ENCODE measurements at places on chromosomes 16 and 17.

DNA sequence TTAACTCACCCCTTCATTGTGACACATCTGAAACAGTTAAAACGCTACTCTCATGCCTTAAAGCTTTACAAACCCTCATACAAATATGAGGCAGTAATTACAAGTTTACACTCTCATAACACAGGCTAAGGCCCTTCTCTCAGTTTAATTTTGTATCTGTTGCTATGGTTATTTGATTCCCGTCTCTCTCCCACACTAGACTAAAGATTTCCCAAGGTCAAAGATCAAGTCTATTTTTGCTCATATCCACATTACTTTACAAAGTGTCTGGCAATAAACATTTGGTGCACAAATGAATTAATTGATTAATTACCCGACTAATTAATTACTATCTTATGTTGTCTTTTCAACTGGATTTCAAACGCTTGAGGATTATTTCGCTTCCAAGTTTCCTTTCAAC is 86.4 kb upstream of the MYOCD start:
- no peak for DNase-seq

- DNase-seq: no peak
These were observed 11.2 kb downstream of the ANKS4B start for GRCh38 chr16:21244518-21245215.

- DNase-seq: no peak
These were observed 34.1 kb downstream of the VPS53 start for GRCh38 chr17:680529-680928.

GRCh38 chr17:49193513-49194296 is 16.7 kb downstream of the GNGT2 start:
- DNase-seq: no peak

DNA sequence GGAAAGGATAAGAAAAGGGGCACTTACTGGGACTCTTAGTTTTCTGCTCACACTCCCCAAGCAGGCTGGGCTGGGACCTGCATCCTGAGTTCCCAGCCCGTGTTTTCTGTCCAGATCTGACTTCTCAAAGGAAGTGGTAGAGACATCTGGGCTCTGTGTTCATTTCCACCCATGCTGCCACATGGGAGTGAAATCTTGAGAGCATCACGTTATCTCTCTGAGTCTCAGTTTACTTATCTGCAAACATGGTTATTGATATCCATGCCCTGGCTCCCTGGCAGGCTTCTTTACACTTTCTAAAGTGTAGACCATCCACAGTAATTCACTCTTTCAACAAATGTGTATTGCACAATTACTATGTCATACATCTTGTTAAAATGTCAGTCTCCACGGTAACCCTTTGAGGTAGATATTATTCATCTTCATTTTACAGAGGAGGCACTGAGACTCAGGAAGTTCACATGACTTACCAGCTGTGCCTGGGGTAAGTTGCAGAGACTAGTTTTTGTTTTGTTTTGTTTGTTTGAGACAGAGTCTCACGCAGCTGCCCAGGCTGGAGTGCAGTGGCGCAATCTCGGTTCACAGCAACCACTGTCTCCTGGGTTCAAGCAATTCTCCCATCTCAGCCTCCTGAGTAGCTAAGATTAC is 3.4 kb downstream of the ZNF688 start:
- DNase-seq: peak; percentile 61

DNA sequence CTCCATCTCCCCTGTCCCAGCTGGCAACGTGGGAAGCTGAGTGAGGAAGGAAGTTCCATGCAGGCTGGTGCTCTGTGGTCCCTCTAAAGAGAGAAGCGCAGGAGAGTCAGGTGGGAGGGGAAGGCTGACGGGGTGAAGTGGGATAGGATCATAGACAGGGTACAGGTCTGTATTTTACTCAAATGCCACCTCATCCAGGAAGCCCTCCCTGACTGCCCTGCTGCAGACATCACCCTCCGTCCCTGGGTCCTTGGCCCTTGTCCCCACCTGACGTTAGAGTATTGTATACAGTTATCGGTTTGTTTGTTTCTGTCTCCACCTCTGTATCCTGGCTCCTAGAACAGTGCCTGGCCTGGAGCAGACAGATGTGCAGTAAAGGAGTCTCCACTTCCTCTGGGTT is 11.7 kb downstream of the CANT1 start:
- no peak for DNase-seq

Measured in T-helper 2 cell treated with Interferon-gamma antibody and Interleukin-4, amounts not matched to agents 5 μg/mL and 100 μg/mL, for 36 hours (primary cell).